ENCODE measurements at places on chromosomes 12 and 14. TPM values are rescaled to one million over a fixed set of nuclear protein-coding genes. Genes with fewer than 3 reads are reported as not detected.

The OAS1 gene
- total RNA-seq = under 0.01 TPM

The GPR84 gene
- not detected for total RNA-seq

The SIX6 gene
- total RNA-seq = not detected

The C12orf50 gene
- not detected for total RNA-seq

The FGF6 gene
- not detected for total RNA-seq

The TMEM260 gene
- 19.9 TPM for total RNA-seq

The OSGEP gene
- 36.3 TPM for total RNA-seq

The ERP27 gene
- not detected for total RNA-seq

The C12orf60 gene
- total RNA-seq = 0.32 TPM

The KCNJ8 gene
- 19.4 TPM for total RNA-seq

The TRIM9 gene
- total RNA-seq = 0.64 TPM

The RERG gene
- 0.64 TPM for total RNA-seq

The TAS2R7 gene
- total RNA-seq = not detected

The ACSM4 gene
- total RNA-seq = not detected

The TTC6 gene
- total RNA-seq = under 0.01 TPM

The DBX2 gene
- not detected for total RNA-seq

The ADAMTS20 gene
- total RNA-seq = under 0.01 TPM

The MAP3K9 gene
- total RNA-seq = under 0.01 TPM

The IL22 gene
- total RNA-seq = not detected

The DPPA3 gene
- not detected for total RNA-seq

The OAS2 gene
- total RNA-seq = 5.6 TPM

The TAC3 gene
- 0.43 TPM for total RNA-seq

The HOXC6 gene
- total RNA-seq = 1.6 TPM

Measured in fibroblast of villous mesenchyme (primary cell).